ENCODE measurements at places on chromosomes 3 and 15.

GRCh38 chr15:51224428-51224827, 114.0 kb downstream of the CYP19A1 start:
- no peak for DNase-seq

- no peak for DNase-seq
Observed at GRCh38 chr15:62506217-62506805, 341.2 kb upstream of the C2CD4B start.

GRCh38 chr3:45026957-45027356, 854 bp downstream of the CLEC3B start:
- peak; percentile 71 for DNase-seq

DNA sequence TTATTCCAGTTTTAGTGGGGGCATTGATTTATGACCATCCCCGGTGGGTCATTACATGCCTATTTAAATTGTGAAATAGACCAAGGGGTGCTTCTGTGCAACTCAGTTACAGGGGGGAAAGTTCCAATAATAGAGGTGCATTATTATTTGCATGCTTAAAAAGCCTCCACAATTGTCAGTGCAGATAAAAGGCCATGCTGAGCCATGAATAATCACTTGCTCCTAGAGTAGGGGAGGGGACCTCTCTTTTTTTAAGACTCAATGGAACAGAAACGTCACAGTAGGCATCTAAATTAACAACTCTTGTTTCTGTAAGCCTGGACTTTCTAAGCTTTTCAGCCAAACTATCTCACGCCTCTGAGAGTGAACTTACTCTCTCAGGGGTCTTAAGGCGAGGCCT, 66.5 kb upstream of the CMTM7 start:
- DNase-seq, result no peak

DNA sequence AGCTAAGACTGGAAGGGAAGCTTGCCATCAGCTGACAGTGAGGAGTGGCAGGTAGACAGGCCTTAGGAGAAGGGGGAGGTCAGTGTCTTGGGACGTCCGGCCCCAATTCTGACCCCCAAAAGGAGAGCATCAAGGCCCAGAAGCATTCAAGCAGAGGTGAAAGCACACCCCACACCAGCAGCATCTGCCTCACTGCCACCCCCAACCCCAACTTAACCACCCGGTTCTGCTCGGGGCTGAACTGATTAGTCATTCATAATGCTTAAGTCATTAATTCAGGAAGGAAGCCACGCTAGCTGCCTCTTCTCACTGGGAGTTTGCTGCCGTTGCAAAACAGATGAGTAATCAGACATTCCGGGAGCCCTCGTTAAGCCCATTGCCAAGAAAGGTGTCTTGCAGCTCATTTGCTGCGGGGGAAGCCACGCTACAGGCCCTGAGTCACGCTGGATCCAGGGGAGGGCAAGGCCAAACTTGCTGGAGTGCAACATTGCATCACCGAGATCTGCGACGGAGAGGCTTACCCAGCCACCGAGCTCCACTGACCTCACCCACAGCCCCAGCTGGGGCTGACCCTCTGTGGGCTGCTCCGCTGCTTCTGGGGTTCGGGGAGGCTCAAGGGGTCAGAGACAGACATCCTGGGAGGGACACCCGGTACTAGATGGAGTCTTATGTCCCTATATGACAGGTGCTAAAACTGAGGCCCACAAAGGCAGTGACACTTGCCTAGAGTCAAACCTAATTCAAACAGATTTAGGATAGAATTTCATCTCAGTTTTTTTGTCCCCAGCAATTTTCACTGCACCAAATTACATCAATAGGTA, 46.4 kb upstream of the HES1 start:
- DNase-seq, result peak; percentile 96

DNA sequence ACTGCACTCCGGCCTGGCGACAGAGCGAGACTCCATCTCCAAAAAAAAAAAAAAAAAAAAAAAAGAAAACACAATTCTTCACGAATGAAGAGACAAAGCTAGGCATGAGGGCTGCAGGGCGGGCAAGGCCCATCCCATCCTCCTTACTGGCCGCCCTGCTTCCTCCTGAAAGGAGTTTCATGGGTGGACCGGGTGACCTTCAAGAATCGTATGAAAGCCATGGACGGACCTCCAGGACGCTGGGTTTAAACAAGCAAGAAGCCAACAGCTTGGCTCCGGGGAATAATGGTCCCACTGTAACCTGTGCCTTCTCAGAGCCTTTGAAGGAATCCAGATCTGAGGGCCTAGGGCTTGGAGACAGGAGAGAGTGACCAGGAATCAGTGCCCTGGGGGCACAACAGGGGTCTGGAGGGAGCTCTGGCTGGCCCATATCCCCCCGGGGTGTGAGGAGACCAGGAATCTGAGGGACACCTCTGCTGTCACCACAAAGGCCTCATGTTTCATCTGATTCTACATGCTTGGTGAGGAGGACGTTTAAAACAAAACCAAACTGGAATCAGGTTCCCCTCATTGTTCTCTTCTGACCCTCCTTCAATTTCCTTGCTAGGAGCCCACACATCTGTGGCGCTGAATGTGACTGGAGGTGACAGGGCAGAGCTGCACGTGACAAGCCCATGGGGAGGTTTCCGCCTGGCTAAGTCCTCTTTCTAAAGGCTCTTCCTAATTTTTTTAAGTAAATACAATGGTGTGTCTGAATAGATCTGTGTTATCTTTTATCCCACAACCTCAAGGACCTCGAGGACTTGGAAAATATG, 46.1 kb downstream of the WHAMM start:
- peak; percentile 66 for DNase-seq

- DNase-seq, result peak; percentile 27
Observed at GRCh38 chr3:44913868-44914468, 39.6 kb downstream of the TGM4 start.

DNA sequence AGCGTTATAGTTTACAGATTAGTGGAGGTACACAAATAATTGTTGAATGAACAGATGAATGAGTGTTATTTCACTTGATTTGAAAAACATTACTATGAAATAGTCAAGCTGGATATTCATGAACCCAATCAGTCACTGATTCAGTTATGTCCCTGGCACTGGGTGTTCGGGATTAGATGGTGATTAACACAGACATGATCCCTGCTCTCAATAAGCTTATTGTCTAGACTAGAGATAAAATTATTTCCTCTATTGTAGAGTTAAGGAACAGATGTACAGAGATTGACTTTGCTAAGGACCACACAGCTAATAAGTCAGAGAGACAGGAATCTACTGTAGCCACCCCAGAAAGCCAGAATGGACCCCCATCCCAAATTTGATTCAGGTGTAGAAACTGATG, 963 bp downstream of the GRAMD1C start:
- no peak for DNase-seq

- DNase-seq, result no peak
Observed at GRCh38 chr15:81471151-81471550, 97.1 kb upstream of the TMC3 start.

- DNase-seq, result no peak
Observed at GRCh38 chr15:62649793-62650420, 392.6 kb upstream of the TPM1 start.

DNA sequence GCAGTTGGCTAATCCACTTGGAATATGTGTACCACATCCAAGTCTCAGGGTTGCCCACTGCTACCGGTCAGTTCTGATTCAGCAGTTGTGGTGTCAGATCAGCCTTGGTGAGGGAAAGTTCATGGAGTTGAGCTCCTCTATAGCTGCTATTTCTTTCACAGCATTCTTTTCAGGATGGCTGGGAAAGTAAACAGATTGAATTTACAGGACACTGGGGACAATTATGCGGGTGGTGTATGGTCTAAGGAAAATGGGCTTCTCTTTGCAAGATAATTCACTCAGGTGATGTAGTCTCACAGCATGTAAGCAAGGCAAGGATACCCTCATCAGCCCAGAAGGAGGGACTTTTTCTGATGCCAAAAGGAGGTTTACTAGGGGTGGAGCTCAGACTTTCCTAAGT, 249.9 kb downstream of the DOCK3 start:
- no peak for DNase-seq

- no peak for DNase-seq
Observed at GRCh38 chr15:67511606-67512005, 9.3 kb upstream of the C15orf61 start.

DNA sequence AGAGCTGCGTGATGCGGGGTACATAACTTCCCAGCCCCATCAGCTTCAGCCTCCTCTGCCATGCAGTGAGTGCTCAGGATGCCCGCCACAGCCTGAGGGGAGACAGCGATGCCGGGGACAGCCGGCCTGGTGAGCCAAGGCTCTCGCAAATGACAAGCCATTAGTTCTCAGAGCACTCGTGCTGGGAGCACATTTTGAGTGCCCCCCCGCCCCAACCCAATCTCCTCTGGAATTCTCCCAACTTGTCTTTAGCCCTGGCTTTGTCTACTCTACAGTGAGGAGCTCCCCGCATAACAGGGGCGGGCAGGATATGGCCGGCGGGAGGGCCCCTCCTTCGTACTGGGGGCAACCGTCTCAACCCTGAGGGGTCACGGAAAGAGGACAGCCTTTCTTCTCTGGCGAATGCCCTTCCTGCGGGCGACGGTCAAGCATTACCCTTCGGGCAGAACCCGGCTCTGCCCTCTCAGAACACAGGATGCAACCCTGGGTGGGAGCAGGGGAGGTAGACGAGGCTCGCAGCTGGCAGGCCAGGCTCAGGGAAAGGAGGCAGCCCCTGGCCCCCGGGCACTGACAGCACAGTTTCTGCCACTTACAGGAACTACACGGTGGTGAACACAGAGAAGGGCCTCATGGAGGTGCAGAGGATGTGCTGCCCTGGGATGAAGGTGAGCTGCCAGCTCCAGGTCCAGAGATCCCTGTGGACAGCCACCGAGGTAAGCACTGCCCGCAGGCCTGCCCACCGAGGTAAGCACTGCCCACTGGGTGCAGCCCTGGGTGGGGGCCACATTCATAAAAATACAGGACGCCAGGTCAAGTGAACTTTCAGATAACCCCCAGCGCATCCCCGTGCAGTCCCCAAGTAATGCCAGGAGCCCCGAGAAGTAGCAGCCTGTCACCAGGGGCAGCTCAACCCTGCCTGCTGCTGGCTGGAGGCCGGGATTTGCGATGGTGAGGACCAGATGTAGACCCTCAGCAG, 141.7 kb downstream of the LRRK1 start:
- peak; percentile 74 for DNase-seq

DNA sequence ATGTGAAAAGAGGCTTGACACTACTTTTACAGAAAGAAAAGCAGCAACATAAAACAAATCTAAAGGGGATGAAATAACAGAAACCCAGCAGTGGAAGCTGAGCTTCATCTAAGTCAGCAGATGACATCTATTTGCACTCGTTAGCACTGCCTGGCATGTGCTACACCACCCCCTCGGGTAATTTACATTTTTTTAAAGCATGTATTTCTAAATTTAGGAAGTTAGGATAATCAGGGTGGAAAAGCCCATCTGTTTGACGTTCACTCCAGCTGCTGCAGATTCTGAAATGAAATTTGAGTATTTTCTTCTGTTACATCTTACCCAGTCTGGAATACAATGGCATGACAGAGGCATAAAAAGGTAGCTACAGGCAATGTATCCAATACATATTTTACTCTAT, 20.7 kb downstream of the IGSF11 start:
- DNase-seq, result no peak

DNA sequence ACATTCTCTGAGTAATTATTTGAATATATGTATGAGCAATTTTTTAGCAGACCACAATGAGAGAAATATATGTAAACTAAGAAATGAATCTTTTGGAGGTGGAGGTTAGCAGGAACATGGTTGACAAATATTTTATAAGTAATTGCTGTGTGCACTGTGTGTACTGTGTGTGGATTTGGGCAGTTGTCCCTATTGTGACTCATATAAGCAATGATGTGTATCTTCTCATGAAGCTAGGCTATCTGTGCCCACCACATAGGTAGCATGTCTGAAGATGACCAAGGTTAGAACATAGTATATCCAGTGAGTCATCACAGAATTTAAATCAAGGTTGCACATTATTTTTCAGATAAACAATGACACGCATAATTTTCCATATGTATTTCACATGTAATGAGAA, 713.9 kb upstream of the GBE1 start:
- no peak for DNase-seq

DNA sequence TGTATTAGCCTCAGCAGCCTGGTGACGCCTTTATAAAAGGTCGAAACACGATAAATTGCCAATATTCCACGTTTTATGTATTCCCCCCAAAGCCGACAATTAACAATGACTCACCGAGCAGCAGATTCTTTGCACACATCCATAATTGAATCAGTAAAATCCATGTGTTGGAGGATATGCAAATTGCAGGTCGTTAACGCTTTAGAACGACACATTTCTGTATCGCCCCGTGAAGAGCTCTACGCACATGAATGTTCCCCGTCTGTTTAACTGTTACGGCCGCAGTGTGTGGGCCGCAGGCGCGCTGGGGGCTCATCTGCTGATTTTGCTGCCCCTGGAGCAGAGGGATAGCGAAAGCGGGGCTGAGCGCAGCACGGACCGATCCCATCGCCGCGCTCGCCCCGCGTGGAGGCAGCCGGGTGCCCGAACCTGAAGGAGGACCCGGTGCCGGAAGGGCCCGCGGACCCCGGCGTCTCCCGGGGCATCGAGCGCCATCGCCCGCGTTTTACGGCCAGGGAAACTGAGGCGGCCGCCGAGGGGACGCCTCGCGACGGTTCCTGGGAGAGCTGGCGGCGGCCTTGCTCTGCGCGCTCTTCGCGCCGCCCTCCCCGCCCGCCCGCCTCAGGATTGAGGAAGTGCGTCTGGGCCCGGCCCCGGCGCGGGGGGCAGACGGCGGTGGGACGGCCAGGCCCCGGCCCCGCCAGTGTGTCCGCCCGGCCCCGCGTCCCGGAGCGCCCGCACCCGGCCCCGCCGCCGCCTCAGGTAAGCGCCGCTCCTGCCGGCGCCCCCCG, at the start of gene LRRK1:
Gene LRRK1 (plus strand): TSS at position 668 of the 791 bp plus-strand sequence. CDS start 5,276 bp downstream, outside the sequence.
- DNase-seq, result no peak

DNA sequence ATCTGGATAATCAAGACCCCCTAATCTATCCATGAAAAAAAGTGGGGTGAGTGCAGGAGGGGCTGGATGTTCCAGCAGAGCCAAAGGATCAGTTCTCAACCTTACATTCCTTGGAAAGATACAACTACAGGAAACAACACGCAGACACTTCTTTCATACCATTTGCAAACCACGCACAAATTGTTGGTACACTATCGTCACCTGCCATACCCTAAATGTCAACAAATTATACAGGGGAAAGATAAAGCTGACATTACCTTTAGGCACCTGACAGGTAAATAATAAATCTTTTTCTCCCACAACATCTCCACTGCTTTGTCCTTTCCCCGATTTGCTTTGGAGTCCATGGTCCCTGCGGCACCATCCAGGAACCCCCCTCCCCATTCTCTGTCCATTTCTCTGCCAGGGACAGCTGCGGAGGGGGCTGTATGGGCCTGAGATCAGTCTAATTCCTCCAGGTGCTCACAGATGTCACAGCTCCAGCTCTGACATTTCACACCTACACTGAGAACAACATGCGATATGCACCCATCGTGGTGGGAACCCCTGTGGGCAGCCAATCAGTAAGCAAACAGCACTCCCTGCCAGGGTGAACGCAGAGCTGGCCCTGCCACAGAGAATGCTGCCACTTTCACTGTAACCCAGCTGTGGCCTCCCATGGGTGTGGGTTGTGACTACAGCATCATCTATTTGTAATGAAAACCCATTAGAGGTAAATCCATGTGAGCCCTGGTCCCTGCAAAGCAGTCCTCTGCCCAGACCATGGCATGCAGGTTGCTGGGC, 37.7 kb upstream of the BCL2L10 start:
- peak; percentile 12 for DNase-seq
